ENCODE measurements at places on chromosomes 11 and 22.

DNA sequence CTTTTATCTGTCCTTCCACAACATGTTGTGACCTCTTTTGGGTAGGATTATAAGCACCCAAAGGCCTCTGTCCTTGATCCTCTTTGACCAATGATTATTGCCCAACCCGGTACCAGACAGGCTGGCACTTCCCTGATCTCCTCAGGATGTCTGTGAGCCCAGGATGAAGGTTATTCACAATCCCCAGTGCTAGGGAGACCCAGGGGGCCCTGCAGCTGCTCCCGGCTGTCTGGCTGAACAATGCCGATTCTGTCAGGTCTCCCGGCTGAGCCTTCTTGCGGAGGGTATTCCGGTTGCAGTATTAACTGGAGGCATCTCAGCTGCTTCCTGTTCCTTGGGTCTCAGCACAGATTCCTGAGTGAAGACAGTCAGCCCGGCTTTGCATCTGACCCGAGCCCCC lies 71.2 kb upstream of the CDON start:
- DNase-seq = no peak

- DNase-seq = peak; percentile 36
Observed at GRCh38 chr22:46072110-46072881, 78.0 kb upstream of the PPARA start.

GRCh38 chr11:94802501-94802900 lies 34.3 kb downstream of the AMOTL1 start:
- no peak for DNase-seq

GRCh38 chr22:30720263-30720837 lies 25.7 kb downstream of the OSBP2 start:
- no peak for DNase-seq

DNA sequence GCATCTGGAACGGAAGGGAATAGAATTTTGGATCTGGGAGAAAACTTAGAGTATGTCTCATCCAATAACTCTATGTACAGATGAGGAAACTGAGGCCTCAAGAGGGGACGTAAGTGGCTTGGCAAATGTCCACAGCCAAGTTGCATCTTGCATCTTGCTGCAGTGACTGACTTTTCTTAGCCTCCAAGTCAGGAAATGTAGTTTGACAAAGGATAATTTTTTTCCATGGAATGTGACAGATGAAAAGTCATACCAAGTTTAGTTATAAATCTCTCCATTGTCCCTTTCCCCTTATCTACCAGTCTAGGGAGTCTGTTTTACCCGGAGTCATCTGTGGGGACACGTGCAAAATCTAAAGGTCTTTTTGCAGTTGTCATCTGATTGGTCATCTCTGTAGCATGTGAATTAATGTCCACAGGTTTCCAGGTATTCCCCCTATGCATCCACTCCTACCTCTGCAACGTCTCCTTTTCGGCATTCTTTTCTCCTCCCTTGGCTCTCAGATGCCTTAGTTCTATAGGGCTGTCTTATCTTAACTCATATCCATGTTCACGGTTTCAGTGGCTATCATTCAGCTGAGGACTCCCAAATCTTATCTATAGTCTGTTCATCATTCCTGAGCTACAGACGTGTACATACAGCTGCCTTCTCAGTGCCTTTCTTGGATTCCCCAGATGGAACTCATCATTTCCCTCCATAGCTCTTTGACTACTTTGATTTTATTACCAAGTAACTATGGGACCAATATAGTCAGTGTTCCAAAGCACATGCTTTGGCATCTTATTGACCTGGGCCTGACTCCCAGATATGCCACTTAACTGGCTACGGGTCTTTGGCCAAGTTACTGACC lies 139.5 kb upstream of the TIMP3 start:
- no peak for DNase-seq

DNA sequence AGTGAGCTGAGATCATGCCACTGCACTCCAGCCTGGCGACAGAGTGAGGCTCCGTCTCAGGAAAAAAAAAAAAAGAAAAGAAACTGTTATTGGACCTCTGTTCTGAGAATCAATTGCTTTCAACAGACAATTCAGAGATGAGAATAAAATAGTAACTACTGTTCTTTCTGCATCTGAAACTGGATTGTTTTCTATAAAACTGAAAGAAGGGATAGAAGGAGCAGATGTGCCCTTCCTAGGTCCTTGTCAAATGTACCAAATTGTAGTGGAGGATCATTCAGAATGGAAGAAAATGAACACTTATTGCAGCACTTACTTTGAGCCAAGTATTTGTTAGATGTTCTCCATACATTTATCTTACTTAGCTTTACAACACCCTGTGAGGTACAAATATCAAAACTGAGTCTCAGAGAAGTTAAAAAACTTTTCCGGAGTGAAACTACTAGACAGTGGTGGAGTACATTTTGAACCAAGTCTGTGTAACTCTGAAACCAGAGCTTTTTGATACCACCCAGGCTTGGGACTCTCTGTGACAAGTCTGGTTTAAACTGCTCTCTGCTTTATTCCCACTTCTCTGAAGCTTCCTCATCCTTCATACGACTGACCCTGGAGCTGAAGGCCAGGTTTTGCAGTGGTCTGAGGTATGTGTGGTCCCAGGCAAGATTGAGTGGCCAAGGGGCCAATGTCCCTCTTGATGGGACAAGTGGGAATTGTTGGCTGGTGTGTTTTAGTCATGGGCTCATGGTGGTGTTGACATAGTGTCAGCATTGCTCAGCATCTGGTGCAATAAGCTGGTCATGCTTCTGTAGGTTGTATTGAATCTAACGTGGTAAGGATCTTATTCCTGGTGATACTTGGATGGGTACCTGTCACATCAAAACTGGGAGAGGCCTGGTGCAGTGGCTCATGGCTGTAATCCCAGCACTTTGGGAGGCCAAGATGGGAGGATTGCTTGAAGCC lies 48.2 kb upstream of the CCDC134 start:
- no peak for DNase-seq

DNA sequence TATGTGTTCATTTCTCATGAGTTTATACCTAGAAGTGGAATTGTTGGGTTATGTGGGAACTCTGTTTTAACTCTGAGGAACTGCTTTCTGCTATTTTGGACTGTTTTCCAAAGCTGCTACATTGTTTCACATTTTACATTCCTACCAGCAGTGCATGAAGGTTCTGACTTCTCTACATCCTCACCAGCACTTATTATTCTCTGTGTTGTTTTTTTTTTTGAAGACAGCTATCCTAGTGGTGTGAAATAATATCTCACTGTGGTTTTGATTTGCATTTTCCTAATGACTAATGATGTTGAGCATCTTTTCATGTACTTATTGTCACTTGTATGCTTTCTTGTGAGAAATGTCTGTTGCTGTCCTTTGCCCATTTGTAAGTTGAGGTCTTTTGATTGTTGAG lies 169.9 kb downstream of the COMMD9 start:
- DNase-seq = no peak

- peak; percentile 59 for DNase-seq
Observed at GRCh38 chr22:37492428-37493344, 6.5 kb upstream of the MFNG start.

DNA sequence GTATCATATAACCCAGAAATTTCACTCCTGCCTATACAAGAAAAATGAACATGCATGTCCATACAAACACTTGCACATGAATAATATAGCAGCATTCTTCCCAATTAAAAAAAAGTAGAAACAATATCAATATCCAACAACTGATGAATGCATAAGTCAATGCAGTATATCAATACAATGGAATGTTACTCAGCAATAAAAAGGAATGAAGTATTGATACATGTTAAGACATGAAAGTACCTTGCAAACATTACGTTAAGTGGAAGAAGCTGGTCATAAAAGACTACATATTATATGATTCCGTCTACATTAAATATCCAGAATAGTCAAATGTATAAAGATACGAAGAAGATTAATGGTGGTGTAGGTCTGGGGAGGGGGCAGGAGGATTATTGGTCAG lies 73.9 kb upstream of the DRD2 start:
- DNase-seq = no peak

GRCh38 chr11:34978236-34979191 lies 62.1 kb downstream of the PDHX start:
- no peak for DNase-seq

- no peak for DNase-seq
Observed at GRCh38 chr11:48028914-48029680, 48.7 kb downstream of the PTPRJ start.

DNA sequence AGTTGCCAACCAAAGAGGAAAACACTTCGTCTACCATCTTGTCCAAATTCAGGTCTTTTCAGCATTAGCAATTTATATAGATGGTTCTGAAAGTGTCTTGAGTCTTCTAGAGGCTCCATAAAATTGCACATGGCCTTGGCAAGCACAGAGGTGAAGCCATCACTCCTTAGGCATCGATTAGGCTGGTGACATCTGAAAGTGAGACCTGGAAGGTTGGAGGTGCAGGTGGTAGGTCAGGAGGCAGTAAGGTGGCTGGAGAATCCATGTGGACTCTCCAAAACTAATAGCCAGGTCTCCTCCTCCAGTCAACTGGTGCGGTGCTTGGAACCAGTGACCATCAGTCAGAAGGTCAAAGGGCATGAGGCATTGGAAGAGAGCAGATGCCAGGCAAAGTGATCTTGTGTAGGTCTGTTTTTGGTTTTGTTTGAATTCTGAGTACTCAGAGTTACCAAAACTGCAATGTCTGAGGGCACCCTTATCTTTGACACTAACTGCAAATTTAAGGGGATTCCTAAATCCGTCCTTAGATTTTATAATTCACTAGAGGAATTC lies 6.6 kb upstream of the APOL2 start:
- DNase-seq = no peak

GRCh38 chr11:35257281-35257680 lies 118.3 kb downstream of the CD44 start:
- DNase-seq = no peak

GRCh38 chr22:46625843-46626349 lies 5.7 kb downstream of the GRAMD4 start:
- DNase-seq = no peak

GRCh38 chr11:125164422-125165110 lies at the start of gene PKNOX2:
Gene PKNOX2 (plus strand): TSS chr11:125164751. CDS start chr11:125351306, 186,555 bp downstream.
- DNase-seq = peak; percentile 55

GRCh38 chr11:92638678-92639077 lies 330.8 kb upstream of the MTNR1B start:
- no peak for DNase-seq

Measured in activated CD4-positive, alpha-beta T cell treated with anti-CD3 and anti-CD28 coated beads, Interleukin-2, amount 50 U/mL, for 1 hour (primary cell).